ENCODE measurements at places on chromosomes 3 and 15.
A peak's percentile ranks its signal among the peaks of the same experiment; 100 is the strongest.

GRCh38 chr15:80641384-80641783 lies 53.7 kb upstream of the ABHD17C start:
- DNase-seq: no peak

GRCh38 chr3:187315872-187316271 lies 24.3 kb upstream of the MASP1 start:
- DNase-seq: no peak

DNA sequence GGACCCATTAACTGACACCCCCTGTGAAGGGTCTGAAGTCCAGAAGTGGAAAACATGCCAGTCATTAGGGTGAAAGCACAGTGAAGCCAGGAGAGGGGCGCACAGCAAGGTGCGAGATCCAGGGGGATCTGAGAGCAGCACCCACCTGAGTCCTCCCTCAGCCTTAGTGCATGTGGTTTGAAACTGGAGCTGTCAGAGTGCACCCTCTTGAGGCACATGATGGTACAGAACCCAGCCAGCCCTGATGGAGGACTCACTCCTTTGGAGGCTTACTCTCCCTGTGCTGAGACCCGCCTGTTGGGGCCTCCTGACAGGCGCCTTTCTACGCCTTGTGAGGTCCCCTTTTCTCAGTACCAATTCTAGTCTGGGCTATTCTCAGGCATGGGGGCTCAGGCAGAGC lies 77.8 kb downstream of the IL20RB start:
- no peak for DNase-seq

DNA sequence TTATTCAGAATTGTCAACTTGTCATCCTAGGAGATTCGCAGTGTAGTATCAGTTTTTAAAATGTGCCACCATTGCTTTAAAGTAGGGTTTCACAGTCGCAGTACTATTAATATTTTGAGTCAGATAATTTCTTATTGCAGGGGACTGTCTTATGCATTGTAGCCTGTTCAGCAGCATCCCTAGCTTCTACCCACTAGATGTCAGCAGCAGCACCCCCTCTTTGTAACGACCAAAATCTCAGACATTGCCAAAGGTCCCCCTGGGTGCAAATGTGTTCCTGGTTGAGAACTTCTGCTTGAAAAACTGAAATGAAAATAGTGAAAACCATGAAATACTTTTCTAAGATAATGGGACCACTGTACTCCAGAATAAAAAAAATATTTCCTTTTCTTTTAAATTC lies 474.8 kb downstream of the CNTN3 start:
- no peak for DNase-seq

- no peak for DNase-seq
These were observed 230.4 kb upstream of the CHRM5 start for GRCh38 chr15:33737687-33738601.

GRCh38 chr3:37731895-37732294 lies 129.8 kb upstream of the CTDSPL start:
- no peak for DNase-seq

DNA sequence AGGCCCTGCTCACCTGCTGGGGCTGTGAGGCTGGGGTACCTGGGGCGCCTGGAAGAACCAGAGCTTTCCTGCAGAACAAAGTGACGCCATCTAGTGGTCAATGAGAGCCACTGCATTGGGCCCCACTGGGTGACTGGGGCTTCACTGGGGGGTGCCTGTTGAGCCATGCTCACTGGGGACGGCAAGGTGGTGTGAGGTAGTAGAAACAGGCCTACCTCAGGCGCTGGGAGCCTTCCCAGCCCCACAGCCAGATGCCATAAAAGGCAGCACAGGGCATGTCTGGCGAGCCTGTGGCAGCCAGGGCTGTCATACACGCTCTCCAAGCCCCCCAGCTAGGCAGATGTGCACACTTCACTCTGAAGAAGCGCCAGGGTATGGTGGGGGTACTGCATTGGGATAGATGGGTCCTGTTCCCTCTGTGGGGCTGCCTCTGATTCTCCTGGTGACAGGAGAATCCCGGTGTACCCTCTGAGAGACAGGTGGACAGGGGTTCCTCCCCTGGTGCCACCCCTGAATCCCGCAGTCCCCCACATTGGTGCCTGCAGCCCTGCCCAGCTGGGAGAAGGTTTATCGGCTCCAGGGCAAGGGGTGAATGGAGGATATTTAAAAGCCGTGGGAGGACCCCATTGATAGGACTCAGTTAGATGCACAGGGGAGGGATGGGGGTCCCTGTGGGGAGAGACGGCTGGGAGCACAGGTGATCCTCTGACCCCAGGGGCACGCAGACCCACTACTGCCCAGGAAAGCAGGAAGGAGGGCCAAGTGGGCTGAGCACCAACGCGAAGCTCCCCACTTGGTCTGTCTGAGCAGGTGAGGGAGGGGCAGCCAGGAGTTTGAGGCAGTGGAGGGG lies 178.8 kb downstream of the NSMCE3 start:
- peak; percentile 37 for DNase-seq

DNA sequence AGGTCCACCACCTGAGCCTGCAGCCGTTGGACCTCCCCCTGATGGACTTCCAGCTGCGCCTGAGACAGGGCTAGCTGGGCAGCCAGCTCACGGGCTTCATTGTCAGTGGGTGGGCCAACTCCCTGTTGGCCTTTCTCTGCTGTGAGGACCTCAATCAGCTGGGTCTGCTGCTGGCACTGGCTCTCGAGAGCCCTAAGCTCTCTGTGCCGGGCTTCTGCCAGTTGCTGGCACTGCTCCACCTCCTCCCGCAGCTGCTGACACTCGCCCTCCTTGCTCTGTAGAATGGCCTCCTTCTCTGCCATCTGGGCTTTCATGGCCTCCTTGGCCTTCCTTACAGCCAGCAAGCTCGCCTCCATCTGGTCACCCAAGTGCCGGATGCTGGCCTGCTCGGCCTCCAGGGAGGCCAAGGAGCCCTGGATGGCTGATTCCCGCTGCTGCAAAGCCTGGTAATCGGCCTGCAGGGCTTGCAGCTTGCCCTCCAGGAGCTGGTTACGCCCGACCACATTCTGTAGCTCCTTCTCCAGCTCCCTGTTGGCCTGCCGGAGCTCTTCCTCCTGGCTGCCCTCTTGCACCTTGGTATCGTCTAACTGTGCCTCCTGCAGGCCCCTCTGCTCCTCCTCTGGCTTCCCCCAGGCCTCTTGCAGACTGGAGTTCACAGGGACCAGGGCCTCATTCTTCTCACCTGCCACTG lies 23.8 kb downstream of the CXCR6 start:
- peak; percentile 70 for DNase-seq

- peak; percentile 60 for DNase-seq
These were observed 205.6 kb upstream of the DPH6 start for GRCh38 chr15:35751413-35752133.
